ENCODE measurements at places on chromosomes 16 and 17. TPM values are rescaled to one million over a fixed set of nuclear protein-coding genes. Genes with fewer than 3 reads are reported as not detected.

- DNase-seq: no peak
Observed at GRCh38 chr17:19341211-19341631, 21.3 kb downstream of the B9D1 start.

Gene TP53TG3C
- not detected for total RNA-seq

DNA sequence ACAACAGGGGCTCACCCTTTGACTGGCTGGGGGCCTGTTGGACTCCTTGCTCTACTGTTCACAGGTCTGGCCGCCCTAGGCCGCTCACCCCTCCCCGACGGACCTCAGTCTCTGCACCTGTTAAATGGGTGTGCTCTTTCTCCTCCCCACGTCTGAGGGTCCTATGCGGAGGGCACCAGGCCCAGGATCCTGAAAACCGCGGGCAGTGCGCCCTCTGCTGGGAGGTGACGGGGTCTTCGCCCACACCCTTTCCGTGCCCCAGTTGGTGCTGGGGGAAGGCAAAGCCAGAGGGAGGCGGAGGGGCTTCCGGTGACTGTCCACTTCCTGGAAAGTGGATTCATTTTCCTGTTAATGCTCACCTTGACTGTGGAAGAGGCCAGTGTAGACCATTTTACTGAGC, 1010.9 kb downstream of the KCNJ18 start:
- DNase-seq: no peak

- DNase-seq: no peak
Observed at GRCh38 chr17:28228109-28228840, 90.7 kb upstream of the TMEM97 start.

- no peak for DNase-seq
Observed at GRCh38 chr16:12020009-12020408, 43.5 kb downstream of the SNX29 start.

GRCh38 chr17:37828651-37829124, 83.8 kb upstream of the HNF1B start:
- DNase-seq: peak; percentile 32

DNA sequence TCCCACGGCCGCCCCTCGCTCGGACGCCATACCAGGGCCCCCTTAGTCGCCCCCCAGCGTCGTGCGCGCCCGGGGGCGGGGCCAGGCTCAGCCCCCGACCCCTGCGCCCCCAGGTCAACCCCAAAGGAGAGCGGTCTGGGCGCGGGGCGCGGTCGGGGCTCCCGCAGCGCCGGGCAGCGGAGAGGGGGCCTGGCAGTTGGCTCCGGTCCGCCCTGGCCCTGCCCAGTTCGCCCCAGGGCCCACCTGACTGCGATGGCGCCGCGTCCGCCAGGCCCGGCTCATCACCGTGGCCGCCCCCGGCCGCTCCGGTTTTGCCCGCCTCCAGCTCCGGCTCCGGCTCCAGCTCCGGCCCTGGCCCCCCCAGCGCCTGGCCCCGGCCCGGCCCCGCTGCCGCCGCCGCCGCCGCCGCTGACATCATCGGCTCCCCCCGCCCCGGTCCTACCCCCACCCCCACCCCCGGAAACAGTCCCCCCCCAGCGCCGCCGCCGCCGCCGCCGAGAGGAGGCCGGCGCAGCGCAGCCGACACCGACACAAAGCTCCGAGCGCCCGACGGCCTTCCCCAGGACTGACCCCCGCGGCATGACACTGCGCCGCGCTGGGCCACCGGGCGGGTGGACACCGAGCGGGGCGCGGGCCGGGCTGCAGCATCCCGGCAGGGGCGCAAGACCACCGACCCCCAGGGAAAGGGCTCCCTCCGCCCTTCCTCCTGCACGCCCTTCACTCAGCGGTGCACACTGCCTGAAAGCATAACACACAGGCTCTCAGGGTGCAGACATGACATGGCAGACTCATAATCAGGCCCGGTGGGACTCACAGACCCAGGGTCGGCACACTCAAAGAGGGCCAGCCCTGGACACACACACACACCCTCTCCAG, at the start of gene ZBTB4:
Gene ZBTB4 (minus strand): TSS at position 419 of the 876 bp plus-strand sequence. CDS start 12,830 bp downstream, outside the sequence.
- peak; percentile 28 for DNase-seq

DNA sequence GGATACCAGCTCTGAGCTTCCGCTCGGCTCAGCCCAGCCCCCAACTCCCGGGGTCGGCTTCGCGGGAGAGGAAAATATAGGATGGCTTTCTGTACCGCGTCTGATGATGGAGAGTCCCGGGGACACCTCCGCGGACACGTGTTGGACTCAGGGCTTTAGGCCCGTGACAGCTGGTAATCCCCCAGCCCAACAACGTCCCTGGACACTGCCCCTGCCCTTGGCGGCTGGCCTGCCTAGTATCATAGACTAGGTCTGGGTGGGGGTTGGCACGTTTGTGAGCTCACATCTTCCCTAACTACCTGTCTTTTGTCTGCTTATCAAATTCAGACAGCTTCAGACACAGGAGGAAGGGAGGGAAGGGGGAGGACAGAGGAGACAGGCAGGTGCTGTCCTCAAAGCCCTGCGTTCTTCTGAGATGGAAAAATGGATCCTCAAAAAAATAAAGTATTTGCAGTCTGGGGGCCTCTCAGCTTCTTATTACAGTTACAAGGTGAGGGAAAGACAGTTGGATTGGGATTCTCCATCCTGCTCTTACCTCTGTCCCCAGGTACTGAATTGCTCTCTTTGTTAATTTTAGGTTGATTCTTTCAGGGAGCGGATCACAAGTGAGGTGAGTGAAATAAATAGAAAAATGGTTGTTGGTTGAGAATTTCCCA, 698 bp downstream of the PSME3 start:
- DNase-seq: no peak

Gene CBX2
- 0.83 TPM for total RNA-seq

DNA sequence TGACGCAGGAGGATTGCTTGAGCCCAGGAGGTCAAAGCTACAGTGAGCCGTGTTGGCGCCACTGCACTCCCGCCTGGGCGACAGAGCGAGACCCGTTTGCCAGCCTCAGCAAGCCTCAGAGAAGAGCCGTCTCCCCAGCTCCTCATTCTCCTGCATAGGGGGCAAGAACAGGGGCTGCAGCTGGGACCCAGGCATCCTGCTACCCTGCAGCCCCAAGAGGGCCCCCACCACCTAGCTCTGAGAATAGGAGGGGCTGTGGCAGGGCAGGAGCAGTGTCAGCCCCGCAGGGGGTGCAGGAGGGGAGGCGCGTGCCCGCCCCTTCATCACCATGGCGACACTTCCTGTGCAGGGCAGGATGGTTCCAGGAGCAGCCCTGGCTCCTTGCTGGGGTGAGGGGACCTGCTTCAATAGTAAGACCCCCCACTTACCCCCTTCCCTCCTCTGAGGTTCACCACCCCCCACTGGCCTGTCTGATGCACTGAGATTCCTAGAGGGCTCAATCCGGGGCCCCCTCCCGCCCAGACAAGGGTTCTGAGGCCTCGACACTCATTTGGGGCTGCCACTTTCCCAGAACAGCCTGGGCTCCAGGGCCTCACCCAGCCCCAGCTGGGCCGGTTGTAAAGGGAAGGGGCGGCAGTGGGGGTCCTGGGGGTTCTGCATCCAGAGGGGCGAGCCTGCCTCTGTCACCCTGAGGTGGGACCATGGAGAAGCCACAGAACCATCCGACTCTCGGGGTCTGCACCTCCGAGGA, 20.2 kb downstream of the VASN start:
- DNase-seq: no peak

GRCh38 chr16:31700530-31701388, 172.8 kb upstream of the ZNF267 start:
- DNase-seq: peak; percentile 39

GRCh38 chr16:57013229-57013628, 23.9 kb downstream of the NLRC5 start:
- no peak for DNase-seq

- no peak for DNase-seq
Observed at GRCh38 chr17:69103557-69104233, 38.0 kb downstream of the ABCA6 start.

DNA sequence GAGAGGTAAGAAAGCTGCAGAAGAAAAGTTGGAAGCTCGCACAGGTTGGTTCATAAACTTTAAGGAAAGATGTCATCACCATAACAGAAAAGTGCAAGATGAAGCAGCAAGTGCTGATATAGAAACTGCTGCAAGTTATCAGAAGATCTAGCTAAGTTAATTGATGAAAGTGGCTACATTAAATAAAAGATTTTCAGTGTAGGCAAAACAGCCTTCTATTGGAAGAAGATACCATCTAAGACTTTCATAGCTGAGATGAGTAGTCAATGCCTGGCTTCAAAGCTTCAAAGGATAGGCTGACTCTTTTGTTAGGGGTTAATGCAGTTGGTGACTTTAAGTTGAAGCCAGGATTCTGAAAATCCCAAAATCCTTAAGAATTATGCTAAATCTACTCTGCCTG, 24.0 kb downstream of the CYLD start:
- no peak for DNase-seq

- DNase-seq: no peak
Observed at GRCh38 chr17:17254036-17254435, 17.1 kb upstream of the FLCN start.

Gene OR4D1
- total RNA-seq: not detected

GRCh38 chr17:40093005-40093579, 7.3 kb downstream of the NR1D1 start:
- no peak for DNase-seq

Gene SYCE1L
- 0.33 TPM for total RNA-seq

All from fibroblast of lung (primary cell).